ENCODE measurements at places on chromosomes 12 and 14.

GRCh38 chr14:61233436-61233956 is 47.6 kb downstream of the TMEM30B start:
- no peaks in the 10 kb centered on the region for H3K27me3 ChIP-seq
- H3K4me3 ChIP-seq, result no peak overlapping the region
- no peaks in the 10 kb centered on the region for H3K4me1 ChIP-seq
- no peak overlapping the region for H3K27ac ChIP-seq
- DNase-seq, result no peak

- DNase-seq, result no peak
- H3K4me1 ChIP-seq, result no peaks in the 10 kb centered on the region
- no peaks in the 10 kb centered on the region for H3K36me3 ChIP-seq
- H3K4me3 ChIP-seq, result no peak overlapping the region
- no peaks in the 10 kb centered on the region for H3K27me3 ChIP-seq
- no peak overlapping the region for H3K27ac ChIP-seq
Measured at GRCh38 chr14:30125322-30125979, 197.8 kb upstream of the PRKD1 start.

- H3K4me1 ChIP-seq, result no peaks in the 10 kb centered on the region
- H3K36me3 ChIP-seq, result no peaks in the 10 kb centered on the region
- no peak for DNase-seq
- H3K27me3 ChIP-seq, result no peaks in the 10 kb centered on the region
Measured at GRCh38 chr14:79514700-79515099, 696.6 kb downstream of the DIO2 start.

GRCh38 chr12:8667270-8667669 is 4.6 kb upstream of the MFAP5 start:
- H3K36me3 ChIP-seq, result no peaks in the 10 kb centered on the region
- H3K4me3 ChIP-seq, result no peak overlapping the region
- H3K27ac ChIP-seq, result no peak overlapping the region
- no peak for DNase-seq
- no peaks in the 10 kb centered on the region for H3K4me1 ChIP-seq

- H3K4me1 ChIP-seq, result peaks cover 7% of the 10 kb centered on the region
- H3K36me3 ChIP-seq, result no peaks in the 10 kb centered on the region
- no peak overlapping the region for H3K27ac ChIP-seq
- H3K27me3 ChIP-seq, result no peaks in the 10 kb centered on the region
- DNase-seq, result peak; percentile 50
Measured at GRCh38 chr14:33839193-33840076, 111.4 kb downstream of the EGLN3 start.

GRCh38 chr12:122874081-122874480 is 21.8 kb downstream of the VPS37B start:
- no peak overlapping the region for H3K27ac ChIP-seq
- peaks cover 22% of the 10 kb centered on the region for H3K36me3 ChIP-seq
- DNase-seq, result peak; percentile 46
- H3K27me3 ChIP-seq, result no peaks in the 10 kb centered on the region
- no peak overlapping the region for H3K4me3 ChIP-seq

GRCh38 chr12:101925361-101925760 is 48.0 kb downstream of the DRAM1 start:
- H3K27me3 ChIP-seq, result no peaks in the 10 kb centered on the region
- no peaks in the 10 kb centered on the region for H3K36me3 ChIP-seq
- DNase-seq, result no peak
- H3K4me1 ChIP-seq, result no peaks in the 10 kb centered on the region

GRCh38 chr14:87491816-87492215 is 501.2 kb downstream of the GALC start:
- no peaks in the 10 kb centered on the region for H3K27me3 ChIP-seq
- H3K36me3 ChIP-seq, result no peaks in the 10 kb centered on the region
- H3K27ac ChIP-seq, result no peak overlapping the region
- H3K4me1 ChIP-seq, result no peaks in the 10 kb centered on the region
- no peak for DNase-seq

DNA sequence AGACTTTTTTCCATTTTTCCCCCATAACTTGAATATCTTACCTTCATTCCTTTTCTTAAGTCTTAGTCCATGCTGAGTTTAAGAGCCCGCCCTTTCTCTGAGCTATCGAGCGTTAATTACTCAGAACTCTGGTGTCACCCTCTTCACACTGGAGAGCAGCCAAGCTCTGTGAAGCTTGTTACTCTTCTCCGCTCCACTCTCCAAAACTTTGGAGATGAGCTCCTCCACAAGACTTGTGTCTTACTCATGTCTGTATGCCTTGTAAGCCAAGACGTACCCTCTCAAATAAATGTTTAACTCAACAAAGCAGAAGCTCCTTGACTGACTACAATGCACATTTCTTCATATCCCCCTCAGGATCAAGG is 54.7 kb downstream of the DICER1 start:
- no peak overlapping the region for H3K4me3 ChIP-seq
- no peaks in the 10 kb centered on the region for H3K4me1 ChIP-seq
- no peaks in the 10 kb centered on the region for H3K27me3 ChIP-seq
- H3K27ac ChIP-seq, result no peak overlapping the region

DNA sequence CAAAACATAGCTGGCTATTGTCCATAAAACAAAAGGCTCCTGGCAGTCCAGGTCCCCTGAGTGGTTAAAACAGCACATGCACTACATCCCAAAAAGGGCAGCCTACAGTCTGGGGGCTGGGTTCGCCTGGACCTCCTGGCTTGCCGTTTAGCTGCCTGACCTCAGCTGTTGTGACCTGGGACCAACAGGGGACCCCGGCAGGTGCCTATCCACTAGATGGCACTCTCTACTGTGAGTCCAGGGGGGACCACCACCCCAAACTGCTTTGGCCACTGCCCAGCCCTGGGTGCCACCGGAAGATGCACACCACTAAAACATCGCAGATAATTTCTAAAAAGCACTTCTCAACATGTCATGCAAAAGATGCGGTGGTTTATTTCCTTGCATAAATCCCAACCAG is 2.9 kb upstream of the RTL1 start:
- no peak overlapping the region for H3K27ac ChIP-seq
- no peak overlapping the region for H3K4me3 ChIP-seq
- DNase-seq, result no peak
- no peaks in the 10 kb centered on the region for H3K27me3 ChIP-seq
- H3K36me3 ChIP-seq, result no peaks in the 10 kb centered on the region
- no peaks in the 10 kb centered on the region for H3K4me1 ChIP-seq

- H3K4me3 ChIP-seq, result peak overlapping the region; percentile 68
- no peaks in the 10 kb centered on the region for H3K27me3 ChIP-seq
- peak overlapping the region; percentile 93 for H3K27ac ChIP-seq
- peaks cover 38% of the 10 kb centered on the region for H3K4me1 ChIP-seq
- no peak for DNase-seq
Measured at GRCh38 chr12:6970096-6970527, 352 bp downstream of the PHB2 start.

GRCh38 chr12:121582583-121583333 is 1.9 kb upstream of the KDM2B start:
- H3K27me3 ChIP-seq, result no peaks in the 10 kb centered on the region
- no peaks in the 10 kb centered on the region for H3K36me3 ChIP-seq
- peaks cover 56% of the 10 kb centered on the region for H3K4me1 ChIP-seq

DNA sequence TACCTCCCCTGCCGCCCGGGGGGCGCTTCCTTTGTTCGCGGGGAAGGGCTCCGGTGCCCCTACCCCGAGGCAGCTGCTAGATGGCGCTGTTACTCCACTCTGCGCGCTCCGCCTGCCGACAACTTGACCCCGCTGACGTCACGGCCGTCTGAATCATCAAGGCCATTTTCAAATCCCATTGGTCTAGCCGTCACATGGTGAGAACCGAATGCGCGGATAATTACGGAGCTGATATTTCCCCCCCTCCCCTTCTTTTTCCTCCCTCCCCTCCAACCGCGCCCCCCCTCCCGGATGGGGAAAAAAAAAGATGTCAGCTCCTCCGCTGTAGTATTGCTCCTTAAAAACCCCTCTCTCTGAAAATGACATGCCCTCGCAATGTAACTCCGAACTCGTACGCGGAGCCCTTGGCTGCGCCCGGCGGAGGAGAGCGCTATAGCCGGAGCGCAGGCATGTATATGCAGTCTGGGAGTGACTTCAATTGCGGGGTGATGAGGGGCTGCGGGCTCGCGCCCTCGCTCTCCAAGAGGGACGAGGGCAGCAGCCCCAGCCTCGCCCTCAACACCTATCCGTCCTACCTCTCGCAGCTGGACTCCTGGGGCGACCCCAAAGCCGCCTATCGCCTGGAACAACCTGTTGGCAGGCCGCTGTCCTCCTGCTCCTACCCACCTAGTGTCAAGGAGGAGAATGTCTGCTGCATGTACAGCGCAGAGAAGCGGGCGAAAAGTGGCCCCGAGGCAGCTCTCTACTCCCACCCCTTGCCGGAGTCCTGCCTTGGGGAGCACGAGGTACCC is at the start of gene HOXC10:
TSS of gene HOXC10 (plus strand) at position 246 of the 791 bp plus-strand sequence. CDS start at position 360, 114 bp downstream.
- DNase-seq, result peak; percentile 42
- no peak within 1 kb of the TSS for H3K27ac ChIP-seq
- no peak within 1 kb of the TSS for H3K4me3 ChIP-seq
- peaks cover 94% of the 10 kb centered on the region for H3K27me3 ChIP-seq
- H3K36me3 ChIP-seq, result no peaks in the 10 kb centered on the region

- no peak overlapping the region for H3K27ac ChIP-seq
- H3K36me3 ChIP-seq, result peaks cover 30% of the 10 kb centered on the region
- DNase-seq, result no peak
- H3K4me3 ChIP-seq, result no peak overlapping the region
- H3K27me3 ChIP-seq, result no peaks in the 10 kb centered on the region
- no peaks in the 10 kb centered on the region for H3K4me1 ChIP-seq
Measured at GRCh38 chr14:20356422-20356821, 13.0 kb downstream of the PARP2 start.

GRCh38 chr14:102050625-102051024 is 36.2 kb downstream of the HSP90AA1 start:
- H3K27me3 ChIP-seq, result no peaks in the 10 kb centered on the region
- H3K4me1 ChIP-seq, result no peaks in the 10 kb centered on the region
- peaks cover 38% of the 10 kb centered on the region for H3K36me3 ChIP-seq
- no peak overlapping the region for H3K27ac ChIP-seq

GRCh38 chr12:98446682-98447081 is 68.7 kb upstream of the TMPO start:
- H3K27ac ChIP-seq, result no peak overlapping the region
- no peak overlapping the region for H3K4me3 ChIP-seq
- H3K36me3 ChIP-seq, result no peaks in the 10 kb centered on the region
- no peaks in the 10 kb centered on the region for H3K27me3 ChIP-seq

- DNase-seq, result no peak
- H3K4me1 ChIP-seq, result peaks cover 54% of the 10 kb centered on the region
Measured at GRCh38 chr12:67517181-67517887, 131.2 kb upstream of the DYRK2 start.

- no peak for DNase-seq
- no peak overlapping the region for H3K4me3 ChIP-seq
- no peaks in the 10 kb centered on the region for H3K27me3 ChIP-seq
- no peaks in the 10 kb centered on the region for H3K4me1 ChIP-seq
Measured at GRCh38 chr14:105005329-105005928, 15.5 kb downstream of the CDCA4 start.

DNA sequence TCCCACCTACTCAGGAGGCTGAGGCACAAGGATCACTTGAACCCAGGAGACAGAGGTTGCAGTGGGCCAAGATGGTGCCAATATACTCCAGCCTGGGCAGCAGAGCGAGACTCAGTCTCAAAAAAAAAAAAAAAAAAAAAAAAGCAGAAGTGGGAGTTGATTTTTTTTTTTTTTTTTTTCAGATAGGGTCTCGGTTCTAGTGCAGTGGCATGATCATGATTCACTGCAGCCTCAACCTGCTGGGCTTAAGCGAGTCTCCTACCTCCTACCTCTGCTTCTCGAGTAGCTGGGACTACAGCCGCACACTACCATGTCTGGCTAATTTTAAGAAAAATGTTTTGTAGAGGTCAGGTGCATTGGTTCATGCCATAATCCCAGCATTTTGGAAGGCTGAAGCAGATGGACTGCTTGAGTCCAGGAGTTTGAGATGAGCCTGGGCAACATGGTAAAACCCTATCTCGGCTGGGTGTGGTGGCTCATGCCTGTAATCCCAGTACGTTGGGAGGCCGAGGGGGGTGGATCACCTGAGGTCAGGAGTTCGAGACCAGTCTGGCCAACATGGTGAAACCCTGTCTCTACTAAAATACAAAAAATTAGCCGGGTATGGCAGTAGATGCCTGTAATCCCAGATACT is 16.3 kb upstream of the HSP90AA1 start:
- H3K27me3 ChIP-seq, result no peaks in the 10 kb centered on the region
- no peak overlapping the region for H3K27ac ChIP-seq
- no peaks in the 10 kb centered on the region for H3K36me3 ChIP-seq
- no peak overlapping the region for H3K4me3 ChIP-seq
- H3K4me1 ChIP-seq, result no peaks in the 10 kb centered on the region

- no peak overlapping the region for H3K27ac ChIP-seq
- peak overlapping the region; percentile 32 for H3K4me3 ChIP-seq
- DNase-seq, result peak; percentile 10
- no peaks in the 10 kb centered on the region for H3K27me3 ChIP-seq
- H3K4me1 ChIP-seq, result peaks cover 24% of the 10 kb centered on the region
- H3K36me3 ChIP-seq, result no peaks in the 10 kb centered on the region
Measured at GRCh38 chr12:132558042-132558856, 52.1 kb downstream of the LRCOL1 start.

DNA sequence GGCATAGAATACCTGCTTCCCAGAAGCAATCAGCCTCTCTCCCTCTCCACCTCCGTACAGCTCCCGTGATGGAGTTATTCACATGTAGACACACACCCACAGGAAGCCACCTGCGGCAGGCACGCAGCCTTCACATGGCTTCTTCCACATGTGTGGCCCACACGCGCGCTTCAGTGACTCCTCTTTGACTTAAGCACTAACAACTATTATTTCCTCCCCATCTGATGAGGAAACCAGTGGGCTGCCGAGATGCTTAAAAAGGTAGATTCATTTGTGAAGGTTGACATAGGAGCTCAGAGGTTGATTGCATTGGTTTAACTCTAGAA is 69.3 kb downstream of the PRMT8 start:
- no peak overlapping the region for H3K4me3 ChIP-seq
- H3K27me3 ChIP-seq, result peaks cover 3% of the 10 kb centered on the region
- no peaks in the 10 kb centered on the region for H3K36me3 ChIP-seq
- no peaks in the 10 kb centered on the region for H3K4me1 ChIP-seq

DNA sequence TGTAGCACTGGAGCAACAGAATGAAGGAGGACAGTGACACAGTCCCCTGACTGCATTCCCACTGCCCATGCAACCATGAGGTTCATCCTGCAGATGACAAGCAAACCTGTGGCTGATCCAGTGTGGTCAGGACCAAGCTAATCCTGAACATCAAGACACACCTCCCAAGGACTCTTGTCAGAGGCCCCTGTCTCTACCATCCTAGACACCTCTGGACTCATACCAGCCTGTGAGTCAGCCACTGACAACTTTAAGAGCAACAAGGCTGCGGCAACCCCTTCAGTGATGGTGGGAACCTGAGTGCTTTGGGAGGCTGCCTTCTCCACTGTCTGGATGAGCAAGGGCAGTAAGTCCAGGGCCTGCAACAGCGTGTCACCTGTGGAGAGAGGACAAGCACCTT is 24.6 kb downstream of the GCN1 start:
- H3K4me1 ChIP-seq, result no peaks in the 10 kb centered on the region
- no peak overlapping the region for H3K27ac ChIP-seq
- no peak overlapping the region for H3K4me3 ChIP-seq
- no peaks in the 10 kb centered on the region for H3K27me3 ChIP-seq

All from CD4-positive, alpha-beta memory T cell (primary cell).